ENCODE measurements at places on chromosomes 7 and 10.

- DNase-seq, result no peak
Observed at GRCh38 chr7:121024611-121025010, 36.1 kb downstream of the CPED1 start.

DNA sequence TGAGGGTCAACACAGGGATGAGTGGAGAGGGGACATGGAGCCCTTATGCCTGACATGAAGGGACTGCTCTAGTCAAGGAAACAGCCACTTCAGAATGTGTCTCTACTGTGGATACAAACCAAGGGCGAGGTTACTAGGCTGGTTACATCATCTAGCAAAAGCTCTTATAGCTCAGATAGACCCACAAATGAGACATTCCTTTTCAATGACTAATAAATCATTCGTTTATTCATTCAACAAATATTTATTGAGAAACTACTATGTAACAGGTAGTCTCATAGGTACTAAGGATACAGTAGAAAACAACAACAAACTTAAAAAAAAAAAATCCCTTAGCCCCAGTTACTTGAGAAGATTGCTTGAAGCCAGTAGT is 219.5 kb downstream of the KIAA1217 start:
- no peak for DNase-seq

DNA sequence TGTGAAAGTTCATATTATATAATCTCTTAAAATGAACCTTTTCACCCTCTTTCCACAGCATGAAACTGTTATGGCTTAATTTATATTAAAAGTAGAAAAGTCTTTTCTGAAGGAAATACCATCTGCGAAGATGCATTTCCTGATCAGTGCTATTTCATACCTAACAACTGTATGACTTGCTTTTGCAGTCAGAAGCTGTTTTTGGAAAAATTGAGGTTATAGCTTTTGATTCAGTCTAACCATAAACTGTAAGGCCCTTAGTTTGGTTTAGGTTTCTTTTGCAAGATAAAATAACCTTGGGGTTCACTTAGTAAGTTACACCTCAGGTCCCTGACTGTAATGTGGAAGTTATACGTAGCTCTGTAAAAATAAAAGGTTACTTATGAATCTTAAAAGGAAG is 22.7 kb upstream of the PARP12 start:
- DNase-seq, result no peak

DNA sequence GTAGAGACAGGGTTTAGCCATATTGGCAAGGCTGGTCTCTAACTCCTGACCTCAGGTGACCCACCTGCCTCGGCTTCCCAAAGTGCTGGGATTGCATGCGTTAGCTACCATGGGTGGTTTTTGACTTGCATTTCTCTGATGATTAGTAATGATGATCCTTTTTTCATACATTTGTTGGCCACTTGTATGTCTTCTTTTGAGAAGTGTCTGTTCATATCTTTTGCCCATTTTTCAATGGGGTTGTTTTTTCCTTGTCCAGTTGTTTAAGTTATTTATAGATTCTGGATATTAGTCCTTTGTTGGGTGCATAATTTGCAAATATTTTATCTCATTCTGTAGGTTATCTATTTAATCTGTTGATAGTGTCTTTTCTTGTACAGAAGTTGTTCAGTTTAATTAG is 4.3 kb upstream of the OR13A1 start:
- no peak for DNase-seq

DNA sequence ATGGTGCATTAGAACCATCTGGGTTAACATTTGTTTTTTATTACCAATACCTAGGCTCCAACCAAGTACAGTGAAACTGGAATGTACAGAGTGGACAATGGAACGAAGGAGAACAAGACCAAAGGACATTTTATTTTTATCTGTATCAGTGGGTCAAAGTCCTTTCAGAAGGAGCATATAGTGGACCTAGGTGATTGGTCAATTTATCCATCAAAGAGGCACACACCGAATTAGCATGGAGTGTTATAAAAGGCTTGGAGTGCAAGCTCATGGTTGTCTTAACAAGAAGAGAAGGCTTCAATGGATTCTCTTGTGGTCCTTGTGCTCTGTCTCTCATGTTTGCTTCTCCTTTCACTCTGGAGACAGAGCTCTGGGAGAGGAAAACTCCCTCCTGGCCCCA is at the start of gene CYP2C9:
CYP2C9 (plus strand) TSS at position 276 of the 400 bp plus-strand sequence; CDS start at position 301, 25 bp downstream.
- no peak for DNase-seq

GRCh38 chr10:33482486-33482885 is 148.0 kb upstream of the NRP1 start:
- DNase-seq, result no peak

DNA sequence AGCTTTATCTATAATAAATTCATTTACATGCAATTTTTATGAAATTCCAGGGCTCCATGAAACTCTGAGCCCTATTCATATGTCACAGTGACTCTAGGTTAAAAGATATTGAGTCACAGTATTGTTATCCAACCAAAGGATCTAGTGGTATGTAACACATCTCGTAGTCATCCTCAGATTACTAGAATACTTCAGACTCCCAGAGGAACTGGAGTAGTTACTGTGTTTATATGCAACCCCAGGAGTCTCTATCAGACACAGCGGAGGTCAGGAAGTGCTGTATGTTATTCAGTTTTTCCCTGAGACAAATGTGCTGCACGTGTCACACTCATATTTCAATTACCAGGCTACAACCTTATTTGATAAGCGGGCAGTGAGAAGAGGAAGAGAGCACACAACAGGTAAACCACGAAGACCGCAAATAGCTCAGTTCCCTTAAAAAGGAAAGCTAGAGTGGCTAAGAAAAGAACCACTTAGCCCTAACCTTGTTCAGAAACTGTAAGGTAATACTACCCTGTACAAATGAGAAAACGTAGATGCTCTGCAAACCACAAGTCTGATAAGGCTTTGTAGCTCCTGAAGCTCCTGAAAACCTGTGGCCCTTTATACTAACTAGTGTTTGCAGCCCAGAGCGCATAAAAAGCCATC is 114.0 kb upstream of the CNTNAP2 start:
- DNase-seq, result no peak

- no peak for DNase-seq
Observed at GRCh38 chr7:116665332-116665996, 6.5 kb upstream of the MET start.

GRCh38 chr10:78707745-78708144 is 361.0 kb upstream of the ZMIZ1 start:
- no peak for DNase-seq

GRCh38 chr7:124758327-124758726 is 7.3 kb downstream of the GPR37 start:
- DNase-seq, result no peak

GRCh38 chr7:30470771-30471170 is 7.8 kb downstream of the NOD1 start:
- DNase-seq, result no peak

- no peak for DNase-seq
Observed at GRCh38 chr10:33669904-33670303, 335.4 kb upstream of the NRP1 start.

- DNase-seq, result no peak
Observed at GRCh38 chr7:158842486-158842885, 13.2 kb upstream of the ESYT2 start.

- DNase-seq, result no peak
Observed at GRCh38 chr7:77328669-77329068, 87.5 kb downstream of the GSAP start.

- DNase-seq, result no peak
Observed at GRCh38 chr10:47412177-47412730, 28.2 kb upstream of the ZNF488 start.

DNA sequence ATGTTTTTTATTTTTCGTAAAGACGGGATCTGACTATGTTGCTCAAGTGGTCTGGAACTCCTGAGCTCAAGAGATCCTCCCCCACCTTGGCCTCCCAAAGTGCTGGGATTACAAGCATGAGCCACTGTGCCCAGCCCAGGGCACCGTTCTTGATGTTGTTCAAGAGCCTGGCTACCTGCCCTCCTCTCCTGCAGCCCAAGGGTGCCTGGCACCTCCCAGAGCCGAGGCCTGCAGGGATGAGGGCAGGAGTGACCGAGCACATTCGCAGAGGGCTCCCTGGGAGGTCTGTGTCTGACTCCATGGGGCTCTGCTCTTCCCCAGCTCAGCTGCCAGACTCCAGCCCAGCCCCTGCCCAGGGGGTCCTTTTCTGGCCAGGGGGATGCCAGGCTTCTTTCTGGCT is 15.4 kb downstream of the SH2B2 start:
- no peak for DNase-seq

- DNase-seq, result no peak
Observed at GRCh38 chr7:66119245-66119850, 4.7 kb downstream of the CRCP start.

GRCh38 chr10:34789966-34790506 is 25.1 kb downstream of the PARD3 start:
- DNase-seq, result no peak

DNA sequence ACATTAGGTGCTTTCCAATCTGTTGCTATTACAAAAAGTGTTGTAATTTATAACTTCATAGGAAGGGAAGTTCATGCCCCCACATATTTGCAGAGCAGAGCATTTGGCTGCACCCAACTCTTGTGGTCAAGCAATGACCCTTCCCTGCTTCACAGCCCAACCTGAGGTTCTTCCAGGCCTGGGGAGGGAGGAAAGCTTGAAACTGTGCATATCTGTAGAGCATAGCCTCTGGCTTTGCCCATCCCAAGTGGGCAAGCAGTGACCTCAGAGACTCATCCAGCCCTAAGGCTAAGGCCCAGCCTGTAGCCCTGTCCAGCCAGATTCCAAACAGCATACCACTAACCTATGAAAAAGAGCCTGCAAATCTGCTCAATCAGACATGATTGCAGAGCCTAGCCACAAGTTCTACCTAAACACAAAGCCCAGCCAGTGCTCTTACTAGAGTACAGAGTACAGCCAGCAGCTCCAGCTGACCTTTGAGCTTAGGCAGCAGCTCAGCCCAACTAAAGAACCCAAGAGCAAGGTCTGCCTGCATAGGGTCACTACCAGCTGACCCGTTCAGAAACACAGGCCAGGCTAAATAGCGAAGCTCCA is 14.4 kb upstream of the GSTK1 start:
- DNase-seq, result no peak

GRCh38 chr7:104627516-104627915 is 299.1 kb downstream of the LHFPL3 start:
- DNase-seq, result no peak

GRCh38 chr7:118053353-118053752 is 130.6 kb upstream of the LSM8 start:
- DNase-seq, result no peak

DNA sequence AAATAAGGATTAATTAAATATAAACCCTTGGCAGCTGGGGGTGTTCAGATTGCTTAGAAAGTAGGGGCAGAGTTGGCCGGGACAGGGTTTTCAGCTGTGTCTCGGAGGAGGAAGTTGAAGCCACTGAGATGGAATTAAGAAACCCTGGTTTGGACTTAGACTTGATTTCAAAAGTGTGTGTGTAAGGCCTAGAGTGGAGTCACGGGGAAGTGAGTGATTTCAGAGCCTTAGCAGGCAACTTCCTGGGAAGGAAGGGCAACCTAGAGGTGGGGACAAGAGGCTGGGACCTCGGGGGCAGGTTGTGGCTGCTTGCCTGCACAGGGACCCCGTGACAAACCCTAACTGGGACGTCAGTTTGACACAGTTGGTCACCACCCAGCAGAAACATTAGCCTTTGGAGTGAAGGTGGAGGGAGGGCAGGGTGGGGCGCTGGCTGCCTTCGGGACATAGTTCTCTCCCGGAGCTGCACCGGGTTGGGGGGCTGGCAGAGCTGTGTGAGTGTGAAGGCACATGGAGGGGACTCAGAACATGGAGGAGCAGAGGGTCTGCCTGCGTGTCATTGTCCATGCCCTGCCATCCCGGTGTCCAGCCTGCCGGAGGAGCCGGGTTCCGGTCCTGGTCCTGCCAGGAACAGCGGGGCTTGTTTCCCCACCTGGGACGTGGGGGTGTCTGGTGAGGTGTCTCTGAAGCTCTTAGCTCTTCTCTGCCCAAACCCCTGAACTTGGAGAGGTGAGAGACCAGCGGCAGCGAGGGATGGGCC is 1.8 kb downstream of the BRI3 start:
- no peak for DNase-seq

- DNase-seq, result no peak
Observed at GRCh38 chr10:4707221-4707620, 118.8 kb upstream of the AKR1E2 start.
